ENCODE measurements at places on chromosomes 11 and 22. TPM values are rescaled to one million over a fixed set of nuclear protein-coding genes. Genes with fewer than 3 reads are reported as not detected.

TRPM5 gene
- not detected for total RNA-seq

EMID1 gene
- total RNA-seq, result not detected

KCNJ11 gene
- total RNA-seq, result not detected

KRTAP5-7 gene
- not detected for total RNA-seq
